ENCODE measurements at places on chromosomes 12 and 14.

DNA sequence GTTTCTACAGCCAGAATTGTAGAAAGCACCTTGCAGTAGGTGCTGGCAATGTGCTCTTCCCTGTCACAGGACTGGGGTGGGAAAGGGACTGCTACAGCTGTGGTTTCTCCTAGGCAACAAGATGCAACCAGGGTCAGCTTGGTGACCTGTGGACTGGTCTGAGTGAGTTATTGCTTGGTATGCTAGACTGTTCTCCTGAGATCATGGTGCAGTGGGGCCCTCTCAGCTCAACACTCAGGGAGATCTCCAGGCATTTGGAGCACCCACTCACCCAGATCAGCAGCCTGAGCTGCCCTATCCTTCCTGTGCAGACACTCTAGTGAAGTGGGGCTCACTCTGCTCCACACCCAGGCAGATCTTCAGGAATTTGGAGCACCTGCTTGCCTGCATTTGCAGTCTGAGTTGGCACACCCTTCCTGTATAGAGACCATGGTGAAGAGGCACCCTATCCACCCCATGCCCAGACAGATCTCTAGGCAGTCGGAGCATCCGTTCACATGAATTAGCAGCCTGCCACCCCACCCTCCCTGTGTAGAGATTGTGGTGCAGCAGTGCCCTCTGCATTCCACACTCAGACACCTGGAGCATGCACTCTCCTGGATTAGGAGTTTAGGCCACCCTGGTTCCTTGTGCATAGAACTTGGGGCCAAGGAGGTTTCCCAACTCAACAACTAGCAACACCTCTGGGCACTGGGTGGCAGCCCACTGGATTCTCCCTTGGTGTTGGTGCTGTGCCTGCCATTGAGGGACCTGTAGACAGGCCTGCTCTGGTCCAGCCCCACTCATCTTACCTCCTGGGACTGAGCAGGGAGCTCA is 3.8 kb upstream of the FAM186B start:
- DNase-seq = peak; percentile 5

DNA sequence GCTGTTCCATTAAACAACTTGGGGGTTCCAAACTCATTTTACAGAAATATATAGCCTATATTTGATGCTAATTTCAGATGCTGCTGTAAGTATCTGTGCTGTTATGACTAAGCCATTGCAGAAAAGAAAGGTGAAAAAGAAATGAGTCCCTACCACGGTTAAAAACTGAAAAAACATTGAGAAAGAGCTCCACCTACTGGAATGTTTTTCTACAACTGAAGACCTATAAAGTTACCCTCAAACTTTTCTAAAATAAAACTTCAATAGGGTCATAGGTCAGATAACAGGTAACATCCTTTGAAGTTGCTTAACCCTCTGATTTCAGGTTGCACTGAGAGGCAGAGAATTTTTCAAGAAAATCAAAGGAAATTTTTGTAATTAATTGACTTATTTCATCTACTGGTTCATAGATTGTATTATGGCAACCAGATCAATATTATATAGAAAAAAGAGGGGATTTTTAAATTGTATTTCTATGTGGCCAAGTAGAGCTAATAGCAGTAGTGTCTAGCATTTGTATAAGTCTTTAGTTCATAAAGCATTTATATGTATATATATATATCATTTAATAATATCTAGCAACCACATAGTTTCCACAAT is 279.9 kb downstream of the RPS29 start:
- DNase-seq = peak; percentile 30

- no peak for DNase-seq
These were observed 891 bp downstream of the PLEKHA5 start for GRCh38 chr12:19130224-19131024.

GRCh38 chr12:64746663-64747062 is 12.5 kb downstream of the GNS start:
- no peak for DNase-seq

DNA sequence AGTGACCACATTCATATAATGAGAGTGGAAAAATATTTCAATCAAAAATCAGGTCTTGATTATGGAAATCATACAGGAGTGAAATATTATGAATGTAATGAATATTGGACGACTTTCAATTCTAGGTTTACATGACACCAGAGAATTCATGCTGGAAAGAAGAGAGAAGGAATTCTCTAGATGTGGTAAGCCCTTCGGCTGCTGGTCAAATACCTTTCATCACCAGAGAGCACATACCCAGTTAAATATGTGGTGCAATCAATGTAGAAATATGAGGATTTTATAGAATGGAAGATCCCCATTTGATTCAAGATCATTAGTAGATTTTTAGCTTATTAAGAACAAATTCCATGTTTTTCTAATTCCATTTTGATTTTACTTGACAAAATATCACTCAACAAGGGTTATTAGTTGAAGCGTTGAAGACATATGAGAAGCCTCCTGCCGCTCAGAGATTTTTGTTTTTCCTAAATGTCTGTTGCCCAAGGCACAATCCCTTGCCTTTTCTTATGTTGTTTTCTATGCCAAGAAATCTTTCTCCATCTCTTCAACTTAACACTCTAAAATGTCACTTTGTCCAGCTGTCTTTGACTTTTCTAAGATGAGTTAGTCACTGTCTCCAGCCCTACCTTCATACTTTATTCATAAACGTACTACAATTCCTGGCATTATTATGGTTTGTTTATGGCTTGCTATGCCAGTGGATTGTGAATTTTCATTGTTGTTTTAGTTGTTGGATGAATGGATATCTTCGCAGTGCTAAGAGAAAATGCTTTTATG is 72.8 kb upstream of the ZDHHC17 start:
- no peak for DNase-seq

DNA sequence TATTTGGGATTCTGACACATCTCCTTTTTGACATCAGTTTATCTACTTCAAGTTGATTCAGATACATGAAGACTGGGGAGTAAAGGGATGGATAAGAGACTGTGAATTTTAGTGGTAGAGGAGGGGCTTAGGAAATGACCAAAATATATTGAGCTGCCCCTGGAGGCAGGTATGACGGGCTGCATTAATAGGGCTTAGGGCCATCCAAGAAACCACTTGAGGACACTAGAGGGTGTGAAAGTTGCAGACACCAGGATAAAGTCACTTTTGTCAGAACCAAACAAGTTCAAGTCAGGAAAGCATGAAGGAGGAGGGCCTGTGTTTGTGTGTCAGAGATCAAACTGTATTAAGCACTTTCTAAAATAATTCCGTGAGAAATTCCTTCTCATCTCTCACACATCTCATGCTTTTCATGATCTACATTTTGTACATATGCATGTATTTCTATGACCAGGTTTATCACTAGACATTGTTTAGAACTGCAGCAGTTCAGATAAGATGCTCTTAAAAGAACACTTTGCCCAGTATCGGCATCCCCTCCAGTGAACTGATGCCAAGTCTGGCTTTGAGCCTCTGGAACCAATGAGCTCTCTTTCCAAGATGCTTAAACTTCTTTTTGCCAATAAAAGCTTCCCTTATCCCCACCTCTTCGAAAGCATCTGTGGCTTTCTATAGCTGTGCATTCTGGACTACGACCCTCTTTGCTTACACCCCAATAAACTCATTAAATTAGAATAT is 136.9 kb downstream of the SLC38A1 start:
- no peak for DNase-seq

GRCh38 chr12:51897181-51897580 is 9.3 kb downstream of the ANKRD33 start:
- no peak for DNase-seq

- DNase-seq = no peak
These were observed 28.8 kb upstream of the GZMB start for GRCh38 chr14:24662753-24663152.

- peak; percentile 97 for DNase-seq
These were observed 183.1 kb downstream of the TMTC3 start for GRCh38 chr12:88325076-88325815.

DNA sequence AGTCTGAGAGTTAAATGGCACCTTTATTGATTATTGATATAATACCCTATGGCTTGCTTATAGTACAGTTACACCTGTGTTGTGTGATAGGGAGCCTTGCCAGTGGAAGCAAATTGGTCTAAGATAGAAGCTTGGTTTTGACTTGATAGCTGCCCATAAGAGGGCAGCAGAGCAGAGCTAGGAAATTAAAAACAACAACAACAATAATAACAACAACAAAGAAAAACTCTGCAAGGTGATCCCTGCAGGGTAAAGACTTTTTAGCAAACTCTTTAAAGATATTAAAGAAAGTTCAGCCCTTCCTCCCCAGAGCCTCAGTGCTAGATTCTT is 18.0 kb upstream of the RNASE10 start:
- DNase-seq = no peak

DNA sequence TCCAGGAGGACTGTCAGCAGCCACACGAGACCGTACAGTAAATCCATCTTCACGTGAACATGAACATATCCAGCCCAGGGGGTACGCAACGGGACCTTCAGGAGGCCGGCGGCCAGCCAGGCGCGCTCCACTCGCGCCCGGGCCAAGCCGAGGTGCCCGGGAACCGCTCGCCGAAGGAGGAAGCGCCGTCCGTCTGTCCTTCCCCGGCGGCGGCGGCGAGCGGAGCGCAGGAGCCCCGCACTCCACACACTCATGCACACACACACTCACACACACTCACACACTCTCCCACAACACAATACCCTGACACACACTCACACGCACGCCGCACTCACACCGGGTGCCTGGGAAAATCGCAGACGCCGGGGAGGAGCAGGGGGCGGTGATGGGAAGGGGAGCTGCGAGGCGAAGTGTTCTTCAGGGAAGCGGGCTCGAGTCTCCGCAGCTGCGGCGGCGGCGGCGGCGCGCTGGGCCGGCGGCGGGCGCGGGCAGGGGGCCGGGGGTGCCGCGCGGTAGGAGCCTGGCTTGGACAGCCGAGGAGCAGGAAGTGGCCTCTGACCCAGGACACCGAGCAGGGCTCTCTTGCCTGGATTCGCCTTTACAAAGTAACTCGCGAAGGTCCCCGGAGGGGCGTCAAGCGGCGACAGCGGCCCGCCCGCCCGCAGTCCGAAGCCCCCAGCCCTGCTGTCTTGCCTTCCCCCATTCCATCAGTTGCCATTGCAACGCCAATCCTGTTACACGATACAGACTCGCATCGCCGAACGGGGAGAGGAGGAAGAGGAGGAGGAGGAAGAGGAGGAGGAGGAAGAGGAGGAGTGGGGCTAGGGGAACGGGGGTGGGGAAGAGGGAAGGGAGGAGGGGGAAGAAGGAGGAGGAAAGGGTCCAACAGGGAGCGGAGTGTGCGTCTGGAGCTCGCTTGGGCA is 601 bp downstream of the MDGA2 start:
- no peak for DNase-seq

DNA sequence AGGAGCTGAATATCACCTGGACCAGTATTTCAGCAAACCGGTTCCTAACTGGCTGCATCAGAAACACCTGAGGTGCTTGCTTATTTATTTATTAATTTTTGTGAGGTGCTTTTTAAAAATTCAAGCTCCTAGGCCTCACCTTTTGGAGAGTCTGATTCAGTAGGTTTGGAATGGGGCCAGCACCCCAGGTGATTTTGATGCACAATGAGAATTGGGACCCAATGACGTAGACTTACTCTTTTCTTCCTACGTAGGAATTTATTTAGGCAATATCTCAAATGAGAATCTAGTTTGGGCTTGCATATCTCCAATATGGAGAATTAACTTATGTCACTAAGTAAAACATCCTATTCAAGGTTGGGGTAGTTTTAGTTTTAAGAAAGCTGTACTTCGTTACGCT is 7.3 kb downstream of the YEATS4 start:
- no peak for DNase-seq

DNA sequence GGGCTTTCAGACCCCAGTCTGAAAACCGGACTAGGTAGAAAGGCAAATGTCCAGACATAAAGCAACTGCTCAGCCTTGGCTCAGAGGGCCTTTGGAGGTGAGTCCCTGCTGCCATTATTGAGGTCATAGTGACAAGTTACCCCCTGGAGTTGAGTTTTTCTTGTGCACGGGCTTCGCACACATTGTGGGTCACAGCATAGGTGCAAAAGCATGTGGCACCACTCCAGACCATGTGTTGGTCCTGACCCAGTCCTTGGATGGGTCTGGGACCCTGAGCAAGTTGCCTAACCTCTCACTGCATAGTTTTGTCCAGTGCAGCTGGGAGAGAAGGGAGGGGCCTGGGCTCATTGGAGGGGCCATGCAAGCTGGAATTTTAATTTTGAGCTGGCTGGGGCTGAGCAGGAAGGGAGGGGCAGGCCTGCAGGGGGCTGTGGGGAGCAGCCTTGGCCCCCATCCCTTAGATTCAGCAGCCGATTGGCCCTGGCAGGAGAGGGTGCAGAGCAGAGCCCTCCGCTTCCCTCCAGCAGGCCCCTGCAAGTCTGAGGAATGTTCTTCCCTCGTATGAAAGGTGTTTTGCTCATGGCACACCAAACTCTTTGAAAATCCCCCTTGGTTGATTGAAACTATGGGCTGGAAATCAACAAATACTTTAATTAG is 4.2 kb upstream of the KRT5 start:
- no peak for DNase-seq

DNA sequence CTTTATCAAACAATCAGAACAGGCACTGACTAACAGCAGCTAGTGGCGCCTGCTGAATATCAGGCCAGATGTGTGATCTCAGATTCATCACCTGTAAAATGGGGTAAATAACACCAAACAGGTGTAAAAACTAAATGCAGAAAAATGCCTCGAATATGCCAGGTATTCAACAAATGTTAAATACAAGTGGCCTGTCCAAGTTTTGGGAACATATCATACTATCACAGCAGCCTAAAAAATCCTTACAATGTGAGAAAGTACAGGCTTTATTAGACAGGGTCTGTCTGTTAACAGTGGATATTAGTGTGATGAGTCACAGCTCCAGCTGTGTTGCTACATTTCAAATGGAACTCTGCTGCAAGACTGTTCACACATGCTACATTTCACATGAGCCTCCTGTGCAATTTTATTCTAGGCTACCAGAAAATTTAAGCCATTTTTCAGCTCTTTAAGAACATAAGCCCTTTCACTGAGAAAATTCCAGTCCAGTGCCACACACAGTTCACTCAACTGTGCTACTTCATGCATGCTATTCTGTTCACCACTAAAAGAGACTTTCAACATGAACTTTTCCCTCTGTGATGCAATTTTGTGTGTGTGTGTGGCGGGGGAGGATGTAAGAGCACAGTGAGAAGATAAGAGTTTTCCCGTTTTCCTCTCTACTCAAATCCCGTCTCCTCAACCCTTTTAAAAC is 56.7 kb downstream of the MSRB3 start:
- peak; percentile 87 for DNase-seq

DNA sequence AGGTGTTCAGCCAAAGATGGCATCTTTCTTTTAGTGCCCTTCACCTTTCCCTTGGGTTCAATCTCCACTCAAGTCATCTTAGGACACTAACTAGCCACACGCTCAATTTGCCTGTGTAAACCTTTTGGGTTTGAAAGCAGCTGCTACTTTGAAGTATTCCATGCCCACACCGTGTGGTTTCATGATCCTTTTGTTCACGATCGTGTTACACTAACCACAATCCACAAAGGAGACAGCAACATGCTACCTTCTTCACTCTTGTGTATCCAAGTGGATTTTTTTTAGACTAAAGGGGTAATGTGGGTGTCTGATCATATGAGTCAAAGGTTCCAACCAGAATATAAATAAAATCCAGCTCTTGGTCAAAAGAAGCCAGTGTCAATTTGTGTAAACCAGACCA is 122.7 kb upstream of the FAR2 start:
- peak; percentile 92 for DNase-seq
